ENCODE measurements at places on chromosomes 6 and 20.

DNA sequence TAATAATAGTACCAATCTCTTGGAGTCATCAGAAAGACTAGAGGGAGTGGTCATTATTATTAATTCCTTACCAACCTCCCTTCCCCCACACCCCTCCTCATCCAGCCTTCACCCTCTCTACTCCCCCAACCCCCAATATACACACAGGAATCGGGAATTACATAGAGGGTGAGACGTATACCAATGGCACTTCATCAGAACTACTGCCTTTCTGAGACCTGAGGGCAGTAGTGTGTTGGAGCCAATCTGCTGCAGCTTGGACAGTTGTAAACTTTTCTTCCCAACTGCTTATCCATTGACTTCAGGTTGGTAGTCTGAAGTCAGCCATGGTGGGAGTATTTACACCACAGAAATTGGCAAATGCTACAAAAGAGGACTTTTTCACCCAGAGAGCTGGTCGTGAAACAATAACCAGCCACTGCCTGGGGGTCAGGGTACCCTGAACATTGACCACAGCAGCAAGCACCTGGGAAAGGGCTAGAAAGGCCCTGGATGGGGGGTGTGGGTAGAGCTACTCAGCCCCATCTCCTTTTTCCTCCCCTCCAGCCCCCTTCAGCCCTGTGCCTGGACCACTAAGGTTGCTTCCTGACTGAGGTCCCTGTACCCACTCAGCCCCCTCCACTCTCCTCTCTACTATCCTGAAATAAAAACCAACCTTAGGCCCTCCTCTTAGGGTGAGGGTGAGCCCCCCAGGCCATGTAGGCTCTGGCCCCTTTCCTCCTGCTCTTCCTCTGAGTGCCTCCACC lies 161.5 kb downstream of the MRPL14 start:
- DNase-seq, result no peak

GRCh38 chr6:32174416-32174815 lies 1.5 kb downstream of the AGPAT1 start:
- DNase-seq, result no peak

GRCh38 chr6:122116835-122117627 lies 282.4 kb upstream of the HSF2 start:
- no peak for DNase-seq

GRCh38 chr6:86682297-86682696 lies 255.0 kb upstream of the HTR1E start:
- no peak for DNase-seq

DNA sequence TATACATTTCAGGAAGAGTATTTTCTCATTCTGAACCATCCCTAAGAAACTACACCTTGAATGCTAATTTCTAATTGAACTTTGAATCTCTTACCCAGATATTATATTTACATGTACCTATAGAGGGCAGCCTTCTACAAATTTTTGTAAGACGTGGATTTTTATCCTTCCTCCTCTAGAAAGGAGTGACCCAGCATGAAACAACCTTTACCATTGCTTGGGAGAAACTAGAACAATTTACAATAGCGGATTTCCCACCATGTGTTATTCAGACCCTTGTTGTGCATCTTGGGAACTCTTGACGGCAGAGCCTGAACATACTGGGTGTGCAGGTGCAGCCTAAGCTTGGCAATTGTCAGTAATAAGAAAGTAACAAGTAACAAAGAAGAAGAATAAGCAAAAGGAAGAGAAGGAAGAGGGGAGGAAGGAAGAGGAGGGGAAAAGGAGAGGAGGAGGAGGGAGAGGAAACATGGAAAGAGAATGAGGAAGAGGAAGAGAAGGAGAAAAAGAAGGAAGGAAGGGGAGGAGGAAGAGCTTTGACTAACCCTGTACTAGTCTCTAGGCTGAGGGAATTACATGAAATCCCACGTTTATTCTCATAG lies 10.8 kb upstream of the TAAR1 start:
- no peak for DNase-seq

DNA sequence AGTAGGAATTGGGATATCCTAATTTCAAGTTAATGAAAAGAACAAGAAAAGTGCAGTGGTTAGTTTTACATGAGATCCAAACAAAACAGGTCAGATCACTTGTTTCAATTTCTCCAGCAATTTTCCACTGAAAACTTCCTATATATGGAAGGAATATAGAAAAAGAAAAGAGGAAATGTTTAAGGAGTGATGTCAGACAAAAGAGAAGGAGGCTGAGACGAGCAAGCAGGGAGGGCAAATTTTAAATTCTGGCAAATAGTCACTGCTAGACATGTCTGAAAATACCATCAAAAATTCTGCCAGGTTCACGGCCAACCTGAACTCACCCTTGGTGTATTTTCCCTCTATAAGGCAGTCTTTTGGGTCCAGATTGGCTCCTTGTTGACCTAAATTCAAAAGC lies 9.5 kb upstream of the NUP153 start:
- no peak for DNase-seq

DNA sequence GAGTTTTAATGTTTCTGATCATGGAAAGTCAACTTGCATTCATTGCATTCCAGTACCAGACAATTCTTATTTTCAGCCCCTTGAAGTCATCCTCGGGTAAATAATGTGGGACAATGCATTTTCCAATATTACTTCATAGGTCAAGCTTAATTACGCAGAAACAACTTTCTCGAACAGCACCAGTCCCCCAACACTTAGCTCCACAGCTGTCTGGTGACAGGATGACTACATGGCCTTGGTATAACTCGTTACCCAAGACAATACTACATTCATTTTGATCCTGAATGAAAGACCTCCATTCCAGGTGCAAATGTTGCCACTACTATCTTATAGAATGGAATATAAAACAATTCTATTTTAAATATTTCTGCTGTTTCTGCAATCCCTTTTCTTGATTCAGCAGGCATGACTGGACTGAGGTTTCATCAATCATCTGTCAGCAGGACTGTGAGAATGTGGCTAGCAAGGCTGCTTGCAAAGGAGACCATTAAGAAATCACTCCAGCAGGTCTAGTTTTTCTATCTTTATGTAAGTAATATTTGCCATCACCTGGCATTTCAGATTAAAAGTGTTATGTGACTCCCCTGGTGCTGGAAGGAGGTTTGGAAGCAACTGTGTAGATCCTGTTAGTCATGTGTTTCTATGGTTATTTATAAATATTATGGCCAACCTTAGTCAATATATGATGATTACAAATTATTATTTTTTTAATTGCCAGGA lies 147.9 kb downstream of the HAO1 start:
- DNase-seq, result no peak

GRCh38 chr20:329851-330232 lies 4.5 kb downstream of the SOX12 start:
- DNase-seq, result no peak

DNA sequence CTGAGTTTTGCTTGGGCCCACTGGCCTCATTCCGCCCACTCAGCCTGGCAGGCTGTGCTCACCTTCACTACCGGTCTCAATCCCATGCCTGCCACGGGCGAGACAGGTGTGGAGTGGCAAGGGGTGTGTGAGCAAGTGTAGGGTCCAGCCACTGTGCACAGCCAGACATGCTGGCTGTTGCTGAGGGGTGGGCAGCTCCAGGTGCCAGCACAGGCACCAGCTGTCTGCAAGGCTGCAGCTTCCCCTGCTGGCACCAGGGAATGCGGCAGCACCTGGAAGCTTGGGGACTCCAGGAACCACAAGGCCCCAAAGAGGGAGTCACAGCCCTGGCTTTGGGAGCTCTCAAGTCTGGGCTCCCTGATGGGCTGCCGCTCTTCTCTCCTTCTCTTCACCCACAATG lies 372.7 kb downstream of the CBLN4 start:
- no peak for DNase-seq

GRCh38 chr6:21201187-21201586 lies 392.4 kb upstream of the SOX4 start:
- no peak for DNase-seq

DNA sequence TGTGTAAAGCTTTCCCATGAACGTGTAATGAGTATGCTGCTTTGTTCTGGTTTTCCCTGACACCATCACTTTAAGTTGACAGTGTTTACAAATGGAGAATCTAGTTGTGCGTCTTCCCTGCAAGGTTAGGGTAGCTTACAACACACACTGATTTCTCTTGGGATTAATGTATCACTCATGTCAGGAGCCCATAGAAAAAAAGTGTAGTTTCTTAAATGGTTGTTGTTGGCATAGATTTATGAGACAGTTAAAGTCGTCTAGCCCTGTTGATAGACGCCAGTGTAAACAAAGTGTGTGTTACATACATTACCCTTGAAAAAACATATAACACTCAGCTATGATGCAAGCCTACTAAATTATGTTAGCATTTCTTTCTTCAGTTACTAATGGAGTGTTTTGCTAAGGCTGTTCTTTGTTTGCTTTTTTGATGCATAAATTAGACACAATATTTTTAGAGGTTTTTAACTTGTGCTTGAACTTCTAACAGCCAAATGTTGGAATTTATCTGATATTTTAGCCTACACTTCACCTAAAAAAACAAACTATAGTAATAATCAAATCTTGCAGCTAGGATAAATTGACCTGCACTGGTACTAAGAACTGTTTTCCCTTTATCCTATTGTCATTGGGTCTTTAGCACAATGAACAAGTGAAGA lies 88.6 kb downstream of the RNF217 start:
- no peak for DNase-seq

Measured in activated T-helper 1 cell treated with Interleukin-2 at 50 U/mL for 16 hours (primary cell).